ENCODE measurements at places on chromosomes 6 and 20.

- no peak for DNase-seq
- no peaks in the 10 kb centered on the region for H3K36me3 ChIP-seq
- H3K27ac ChIP-seq, result no peak overlapping the region
- peaks cover 11% of the 10 kb centered on the region for H3K27me3 ChIP-seq
- no peaks in the 10 kb centered on the region for H3K4me1 ChIP-seq
These were observed 484.7 kb downstream of the TFAP2B start for GRCh38 chr6:51303338-51303737.

- no peaks in the 10 kb centered on the region for H3K4me1 ChIP-seq
- no peaks in the 10 kb centered on the region for H3K36me3 ChIP-seq
- no peaks in the 10 kb centered on the region for H3K27me3 ChIP-seq
- H3K27ac ChIP-seq, result no peak overlapping the region
These were observed 338.3 kb downstream of the RNF144B start for GRCh38 chr6:18725449-18725848.

- H3K27me3 ChIP-seq, result peaks cover 16% of the 10 kb centered on the region
- no peak overlapping the region for H3K27ac ChIP-seq
- no peaks in the 10 kb centered on the region for H3K4me1 ChIP-seq
These were observed 197.7 kb downstream of the FAXC start for GRCh38 chr6:99151634-99152346.

GRCh38 chr6:35477551-35478179 lies 9.5 kb downstream of the RPL10A start:
- no peak for DNase-seq
- H3K27ac ChIP-seq, result no peak overlapping the region
- no peak overlapping the region for H3K4me3 ChIP-seq
- H3K36me3 ChIP-seq, result peaks cover 81% of the 10 kb centered on the region

DNA sequence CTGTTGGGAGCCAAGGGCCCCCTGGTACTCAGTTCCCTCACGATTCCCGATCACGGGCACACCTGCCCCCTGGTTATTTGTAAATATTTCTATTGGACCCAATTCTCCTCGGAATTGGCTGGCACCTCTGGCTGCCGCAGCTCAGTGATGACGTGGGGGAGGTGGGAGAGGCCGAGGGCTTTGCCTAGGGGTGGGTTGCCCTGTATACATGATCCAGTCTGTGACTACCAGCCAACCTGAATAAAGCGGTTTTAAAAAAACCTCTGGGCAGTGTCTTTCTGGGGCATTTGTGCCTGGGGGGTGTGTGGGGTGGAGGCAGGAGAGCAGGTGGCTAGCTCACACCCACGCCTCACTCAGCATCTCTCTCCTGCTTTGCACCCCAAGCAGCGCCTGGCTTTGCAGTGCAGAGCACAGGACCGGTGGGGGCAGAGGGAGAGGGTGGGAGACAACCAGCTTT lies 42.2 kb downstream of the VSTM2L start:
- no peak for DNase-seq
- H3K27me3 ChIP-seq, result no peaks in the 10 kb centered on the region
- no peaks in the 10 kb centered on the region for H3K4me1 ChIP-seq
- H3K27ac ChIP-seq, result no peak overlapping the region
- no peaks in the 10 kb centered on the region for H3K36me3 ChIP-seq

- H3K4me1 ChIP-seq, result peaks cover 30% of the 10 kb centered on the region
- H3K27me3 ChIP-seq, result no peaks in the 10 kb centered on the region
- H3K36me3 ChIP-seq, result peaks cover 50% of the 10 kb centered on the region
- DNase-seq, result peak; percentile 59
- H3K4me3 ChIP-seq, result no peak overlapping the region
- peak overlapping the region; percentile 53 for H3K27ac ChIP-seq
These were observed 10.4 kb downstream of the MRPL14 start for GRCh38 chr6:44116641-44117382.

- peak overlapping the region; percentile 98 for H3K27ac ChIP-seq
- H3K27me3 ChIP-seq, result no peaks in the 10 kb centered on the region
- H3K36me3 ChIP-seq, result peaks cover 44% of the 10 kb centered on the region
- H3K4me3 ChIP-seq, result peak overlapping the region; percentile 78
- no peak for DNase-seq
These were observed 636 bp upstream of the EEF1A1 start for GRCh38 chr6:73521351-73521985.
